ENCODE measurements at places on chromosomes 11 and 22.

DNA sequence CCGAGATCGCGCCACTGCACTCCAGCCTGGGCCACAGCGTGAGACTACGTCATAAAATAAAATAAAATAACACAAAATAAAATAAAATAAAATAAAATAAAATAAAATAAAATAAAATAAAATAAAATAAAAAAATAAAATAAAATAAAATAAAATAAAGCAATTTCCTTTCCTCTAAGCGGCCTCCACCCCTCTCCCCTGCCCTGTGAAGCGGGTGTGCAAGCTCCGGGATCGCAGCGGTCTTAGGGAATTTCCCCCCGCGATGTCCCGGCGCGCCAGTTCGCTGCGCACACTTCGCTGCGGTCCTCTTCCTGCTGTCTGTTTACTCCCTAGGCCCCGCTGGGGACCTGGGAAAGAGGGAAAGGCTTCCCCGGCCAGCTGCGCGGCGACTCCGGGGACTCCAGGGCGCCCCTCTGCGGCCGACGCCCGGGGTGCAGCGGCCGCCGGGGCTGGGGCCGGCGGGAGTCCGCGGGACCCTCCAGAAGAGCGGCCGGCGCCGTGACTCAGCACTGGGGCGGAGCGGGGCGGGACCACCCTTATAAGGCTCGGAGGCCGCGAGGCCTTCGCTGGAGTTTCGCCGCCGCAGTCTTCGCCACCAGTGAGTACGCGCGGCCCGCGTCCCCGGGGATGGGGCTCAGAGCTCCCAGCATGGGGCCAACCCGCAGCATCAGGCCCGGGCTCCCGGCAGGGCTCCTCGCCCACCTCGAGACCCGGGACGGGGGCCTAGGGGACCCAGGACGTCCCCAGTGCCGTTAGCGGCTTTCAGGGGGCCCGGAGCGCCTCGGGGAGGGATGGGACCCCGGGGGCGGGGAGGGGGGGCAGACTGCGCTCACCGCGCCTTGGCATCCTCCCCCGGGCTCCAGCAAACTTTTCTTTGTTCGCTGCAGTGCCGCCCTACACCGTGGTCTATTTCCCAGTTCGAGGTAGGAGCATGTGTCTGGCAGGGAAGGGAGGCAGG lies at the start of gene GSTP1:
Gene GSTP1, plus strand, starts transcription at position 566 of the 958 bp plus-strand sequence. Its CDS starts 32 bp downstream, at position 598.
- peak; percentile 67 for DNase-seq

DNA sequence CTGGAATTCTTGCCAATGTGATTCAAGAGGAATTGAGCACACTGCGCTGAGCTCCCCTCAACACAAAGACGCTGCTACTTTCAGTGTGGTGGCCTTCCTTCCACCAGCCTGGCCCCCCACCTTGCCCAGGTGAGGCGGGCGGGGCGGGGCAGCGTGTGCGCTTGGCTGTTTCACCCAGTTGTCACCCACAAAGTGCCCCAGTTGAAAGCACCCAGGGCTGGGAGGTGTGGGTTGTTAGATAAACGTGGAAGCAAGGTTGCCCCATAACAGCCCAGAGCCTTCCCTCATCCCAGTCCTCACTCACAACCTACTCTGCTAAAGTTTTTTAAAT lies 43.1 kb downstream of the CACNG2 start:
- DNase-seq, result no peak

GRCh38 chr22:37177221-37177620 lies 10.8 kb downstream of the C1QTNF6 start:
- no peak for DNase-seq

DNA sequence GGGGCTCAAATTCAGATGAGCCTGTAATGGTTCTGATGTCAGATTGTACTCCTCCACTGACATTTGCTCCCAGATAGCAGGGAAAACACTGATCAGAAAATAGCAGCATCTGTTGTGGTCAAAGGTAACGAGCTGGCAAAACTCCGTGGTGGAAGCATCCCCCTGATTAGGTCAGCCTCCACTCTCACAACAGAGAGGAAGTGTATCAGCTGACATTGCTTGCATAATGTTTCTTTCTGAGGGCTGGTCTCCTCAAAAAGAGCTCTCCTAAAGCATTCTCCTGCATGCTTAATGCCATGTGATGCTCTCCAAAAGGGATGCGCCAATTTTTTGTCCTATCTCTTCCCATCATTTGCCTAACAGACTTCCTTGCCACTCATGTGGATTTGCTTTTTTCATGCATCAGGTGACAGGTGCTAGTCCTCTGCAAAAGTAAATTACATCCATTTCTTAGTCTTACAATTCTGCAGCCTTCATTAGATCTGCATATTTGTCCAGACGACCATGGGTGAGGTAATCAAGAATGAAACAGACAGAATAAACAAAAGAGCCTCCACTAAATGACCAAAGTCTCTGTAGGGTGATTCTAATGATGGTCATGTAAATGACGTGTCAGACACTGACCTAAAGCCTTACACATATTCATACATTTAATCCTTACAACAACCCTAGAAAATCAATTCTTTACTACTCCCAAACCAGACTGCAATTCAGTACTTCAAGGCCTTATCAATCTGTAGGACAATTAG lies 6.4 kb upstream of the TENM4 start:
- DNase-seq, result no peak

DNA sequence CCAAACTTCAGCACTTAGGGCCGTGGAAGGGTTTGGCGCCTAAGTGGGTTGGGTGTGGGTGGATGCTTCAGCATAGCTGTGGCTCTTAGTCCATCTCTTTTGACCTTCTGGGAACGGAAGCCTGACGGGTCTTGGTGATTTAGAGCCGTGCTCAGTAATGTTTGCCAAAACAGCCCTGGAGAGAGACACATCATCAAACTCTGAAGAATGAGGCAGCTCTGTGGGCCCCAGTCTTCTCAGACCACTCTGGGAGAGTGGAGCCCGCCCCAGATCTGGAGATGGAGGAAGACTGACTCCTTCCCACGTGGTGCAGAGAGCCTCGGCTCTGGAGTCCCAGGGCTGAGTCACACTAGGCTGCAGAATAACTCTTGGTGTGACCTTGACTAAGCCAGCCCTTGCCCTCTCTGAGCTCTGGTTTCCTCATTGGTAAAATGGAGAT lies 168.9 kb downstream of the C11orf91 start:
- no peak for DNase-seq

- DNase-seq, result no peak
Measured at GRCh38 chr11:94169930-94170545, 41.4 kb downstream of the PANX1 start.

- no peak for DNase-seq
Measured at GRCh38 chr11:926341-926916, 759 bp downstream of the AP2A2 start.

- no peak for DNase-seq
Measured at GRCh38 chr11:100908746-100909145, 220.9 kb downstream of the PGR start.

DNA sequence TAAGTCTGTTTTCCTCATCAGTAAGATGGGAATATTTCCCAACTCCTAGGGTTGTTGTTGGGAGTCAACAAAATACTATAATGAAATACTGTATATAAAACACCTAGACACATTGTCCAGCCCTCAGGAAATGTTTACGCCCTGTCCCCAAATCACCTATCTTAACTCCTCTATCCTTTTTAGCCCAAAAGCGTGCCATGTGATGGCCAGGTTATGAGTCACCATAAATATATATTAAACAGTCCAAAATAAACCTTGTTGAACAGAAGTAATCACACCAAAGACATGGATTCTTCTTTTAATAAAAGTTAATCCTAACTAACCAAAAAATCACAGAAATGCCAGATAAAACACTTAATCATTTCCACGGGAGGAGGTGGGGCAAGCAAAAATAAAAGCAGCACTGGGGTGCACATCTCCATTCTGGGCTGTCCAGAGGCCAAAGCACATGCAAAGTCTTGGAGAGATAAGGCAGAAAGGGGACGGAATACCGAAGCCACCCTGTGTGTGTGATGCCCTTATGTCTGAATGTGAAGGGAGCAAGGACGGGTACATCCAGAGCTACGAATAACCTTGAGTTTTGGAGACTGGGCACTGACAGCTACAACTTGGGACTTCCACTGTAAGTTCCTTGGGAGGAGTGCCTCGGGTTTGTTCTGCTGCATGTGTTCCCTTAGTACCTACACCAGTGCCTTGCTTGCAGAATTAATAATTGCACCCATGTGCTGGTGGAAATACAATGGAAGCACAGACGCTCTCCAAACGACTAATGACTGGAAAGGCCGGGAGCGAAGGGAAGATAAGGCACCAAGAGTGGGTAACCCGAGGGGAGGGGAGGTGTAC lies 1.1 kb downstream of the OSBP start:
- DNase-seq, result no peak

DNA sequence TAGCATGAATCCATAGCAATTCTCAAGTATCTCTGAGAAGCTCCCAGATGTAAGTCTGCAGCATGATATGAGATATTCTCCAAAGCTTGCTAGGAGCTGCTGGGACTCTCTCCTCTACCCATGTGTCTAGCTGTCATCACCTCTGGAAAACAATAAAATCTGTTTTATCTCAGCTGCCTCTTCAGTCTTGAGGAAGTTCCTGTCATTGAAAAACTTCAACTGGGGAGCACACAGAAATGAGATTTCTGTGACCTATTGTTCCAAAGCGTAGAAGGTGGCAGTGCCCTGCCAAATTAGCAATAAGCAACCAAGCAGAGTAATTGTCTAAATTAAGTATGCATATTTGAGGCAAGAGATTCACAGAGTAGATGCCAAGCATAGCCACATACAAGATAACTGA lies 1380.6 kb upstream of the RAG2 start:
- no peak for DNase-seq

DNA sequence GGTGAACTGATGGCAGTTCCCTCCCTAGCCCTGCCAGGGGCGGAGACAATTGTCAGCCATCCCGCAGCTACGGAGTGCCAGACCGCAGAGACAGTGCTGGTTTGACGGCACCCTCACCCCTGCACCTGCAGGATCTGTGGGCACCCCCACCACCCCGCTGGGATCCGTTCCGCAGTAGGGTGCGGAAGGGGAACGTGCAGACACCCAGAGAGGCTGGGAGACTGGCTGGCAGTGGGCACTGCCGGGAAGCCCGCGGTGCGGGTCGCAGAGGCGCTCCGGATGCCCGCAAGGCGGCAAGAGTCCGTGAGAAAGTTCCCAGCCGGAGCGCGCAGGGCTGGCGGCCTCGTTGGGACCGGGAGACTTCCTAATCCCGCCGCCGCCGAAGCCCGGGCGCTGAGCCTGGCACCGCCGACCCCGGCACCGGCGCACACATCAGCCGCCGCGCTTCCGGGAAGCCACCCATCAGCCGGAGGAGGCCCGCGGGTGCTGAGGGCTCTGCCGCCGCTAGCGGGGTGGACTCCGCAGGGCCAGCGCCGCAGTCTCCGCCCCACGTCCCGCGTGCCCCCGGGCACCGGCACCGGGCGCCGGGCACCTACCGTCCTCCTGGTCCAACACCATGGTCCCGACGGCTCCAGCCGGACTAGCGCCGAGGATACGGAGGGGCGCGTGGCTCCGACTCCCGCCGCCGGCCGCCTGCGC lies 4.3 kb upstream of the LMO1 start:
- no peak for DNase-seq

DNA sequence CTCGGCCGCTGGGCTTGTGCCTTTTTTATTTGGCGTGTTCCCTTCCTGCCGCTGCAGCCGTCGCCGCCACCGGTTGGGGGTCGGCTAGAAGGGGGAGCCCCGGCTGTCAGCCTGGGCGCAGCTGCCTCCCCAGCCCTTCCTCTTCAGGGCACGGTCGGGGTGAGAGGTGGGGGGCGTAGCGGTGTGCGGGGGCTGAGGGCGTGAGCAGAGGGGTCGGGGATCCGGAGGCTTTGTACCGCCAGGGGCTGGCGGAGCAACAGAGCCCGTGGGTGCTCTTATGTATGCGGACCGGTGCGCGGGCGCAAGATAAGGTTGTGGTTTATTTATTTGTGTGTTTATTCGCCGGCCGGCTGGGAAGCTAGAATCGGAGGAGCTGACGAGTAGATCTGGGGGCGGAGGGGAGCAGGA lies 477 bp downstream of the ZBTB16 start:
- DNase-seq, result no peak

- no peak for DNase-seq
Measured at GRCh38 chr11:26860091-26860780, 133.7 kb upstream of the FIBIN start.

- no peak for DNase-seq
Measured at GRCh38 chr11:117941976-117942654, 12.9 kb upstream of the TMPRSS13 start.

DNA sequence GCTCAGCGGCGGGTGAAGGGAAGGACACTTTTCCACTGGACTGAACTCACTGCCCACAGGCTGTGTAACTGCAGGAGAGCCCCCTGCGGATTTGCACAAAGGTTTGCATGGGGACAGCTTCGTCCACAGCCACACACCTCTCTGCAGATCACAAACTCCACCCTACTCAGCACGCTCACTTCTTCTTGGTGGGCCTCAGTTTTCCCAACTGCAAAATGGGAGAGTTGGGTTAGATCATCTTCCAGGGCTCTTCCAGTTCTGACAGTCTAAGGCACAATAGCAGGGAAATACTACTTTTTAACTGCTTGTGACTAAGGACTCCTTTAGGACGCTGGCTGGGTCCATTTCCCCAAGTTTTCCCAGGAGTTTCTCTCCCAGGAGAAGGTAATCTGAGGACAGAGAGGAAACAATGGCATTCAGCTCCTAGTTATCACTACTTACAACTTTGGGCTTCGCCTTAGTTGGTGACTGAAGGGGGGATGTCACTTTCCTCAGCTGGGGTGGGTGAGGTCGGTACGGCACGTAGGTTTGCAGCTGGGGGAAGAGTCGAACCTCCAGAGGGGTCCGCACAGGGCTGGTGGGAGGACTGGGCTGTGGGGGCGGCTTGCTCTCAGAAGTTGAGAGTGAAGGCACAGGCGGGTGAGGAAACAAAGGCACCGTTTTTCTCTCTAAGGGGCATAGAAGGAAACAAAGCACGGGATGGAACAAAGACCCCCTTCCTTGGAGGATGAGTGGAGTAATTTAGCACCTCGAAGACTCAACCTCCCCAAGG lies 55.8 kb downstream of the C11orf58 start:
- no peak for DNase-seq

- DNase-seq, result no peak
Measured at GRCh38 chr11:61793083-61793828, 545 bp downstream of the FEN1 start.

- no peak for DNase-seq
Measured at GRCh38 chr11:57055744-57056143, 67.0 kb downstream of the OR5AK2 start.

GRCh38 chr22:19988965-19989724 lies 27.5 kb downstream of the ARVCF start:
- DNase-seq, result no peak

DNA sequence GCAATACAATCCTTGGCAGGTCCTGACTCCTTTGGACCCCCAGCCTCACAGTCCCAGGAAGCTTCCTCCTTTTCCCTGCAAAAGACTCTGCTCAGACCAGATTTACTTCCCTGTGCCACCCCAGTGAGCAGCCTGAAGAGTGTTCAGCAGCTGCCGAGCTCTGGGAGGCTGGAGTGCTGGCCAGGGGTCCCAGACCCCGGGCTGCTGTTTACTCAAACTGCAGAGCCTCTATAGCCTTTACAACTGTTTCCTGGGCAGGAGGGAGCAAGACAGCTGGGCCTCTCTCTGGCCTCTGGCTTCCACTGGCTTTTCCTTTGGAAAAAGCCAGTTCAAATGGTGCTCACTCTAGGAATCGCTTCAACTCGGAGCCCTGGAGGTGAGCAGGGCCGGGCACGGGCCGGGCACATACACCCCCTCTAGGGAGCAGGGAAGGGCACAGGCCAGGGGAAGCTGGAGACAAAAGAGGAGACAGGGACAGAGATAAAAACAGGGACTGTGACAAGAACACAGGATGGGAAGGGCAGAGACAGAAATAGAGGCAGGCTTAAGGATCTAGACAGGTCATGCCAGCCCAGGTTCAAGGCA lies 932 bp downstream of the IRAG1 start:
- DNase-seq, result no peak

All from stimulated activated CD4-positive, alpha-beta T cell treated with anti-CD3 and anti-CD28 coated beads, Interleukin-15, amount 100 ng/mL, for 48 hours (primary cell).